OCI-M1 (cell line): ENCODE measurements at places on chromosomes 4 and X.
A peak's percentile ranks its signal among the peaks of the same experiment; 100 is the strongest.

DNA sequence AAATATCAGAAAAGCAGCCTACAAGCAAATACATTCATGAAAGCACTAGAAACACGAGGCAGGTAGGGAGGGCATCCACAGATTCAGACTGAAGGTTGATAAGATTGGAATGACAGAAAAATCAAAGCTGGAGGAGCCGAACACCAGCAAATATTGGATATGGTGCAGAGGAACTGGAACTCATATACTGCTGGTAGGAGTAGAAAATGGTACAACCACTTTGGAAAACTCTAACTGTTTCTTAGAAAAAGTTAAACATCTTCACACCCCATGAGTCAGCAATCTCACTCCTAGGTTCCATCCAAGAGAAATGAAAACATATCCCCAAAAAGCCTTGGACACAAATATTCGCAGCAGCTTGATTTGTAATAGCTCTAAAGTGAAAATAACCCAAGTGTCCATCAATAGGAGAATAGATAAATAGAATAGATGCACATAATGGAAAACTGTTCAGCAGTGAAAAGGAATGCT, 27.1 kb downstream of the CD99L2 start:
- DNase-seq, result peak; percentile 28

- DNase-seq, result peak; percentile 92
These were observed 32.7 kb upstream of the CASK start for GRCh38 chrX:41956027-41956426.

DNA sequence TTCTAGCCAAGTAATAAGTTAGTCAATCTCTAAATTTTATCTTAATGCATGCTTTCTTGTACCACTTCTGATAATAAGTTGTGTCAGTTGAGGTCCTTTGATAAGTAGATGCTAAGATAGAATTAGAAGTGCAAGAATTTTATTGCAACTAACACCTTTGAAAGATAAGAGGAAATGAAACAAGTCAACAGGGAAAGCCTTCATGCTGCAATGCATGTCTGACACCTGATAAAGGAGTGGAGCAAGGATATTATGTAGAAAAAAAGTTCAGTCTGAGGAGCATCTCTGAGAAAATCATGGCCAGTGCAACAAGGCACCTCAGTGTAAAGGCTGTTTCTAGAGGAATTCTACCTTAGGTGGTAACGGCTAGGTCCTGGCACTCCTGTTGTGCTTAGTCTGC, 210.7 kb upstream of the PPP1R2C start:
- DNase-seq, result no peak

DNA sequence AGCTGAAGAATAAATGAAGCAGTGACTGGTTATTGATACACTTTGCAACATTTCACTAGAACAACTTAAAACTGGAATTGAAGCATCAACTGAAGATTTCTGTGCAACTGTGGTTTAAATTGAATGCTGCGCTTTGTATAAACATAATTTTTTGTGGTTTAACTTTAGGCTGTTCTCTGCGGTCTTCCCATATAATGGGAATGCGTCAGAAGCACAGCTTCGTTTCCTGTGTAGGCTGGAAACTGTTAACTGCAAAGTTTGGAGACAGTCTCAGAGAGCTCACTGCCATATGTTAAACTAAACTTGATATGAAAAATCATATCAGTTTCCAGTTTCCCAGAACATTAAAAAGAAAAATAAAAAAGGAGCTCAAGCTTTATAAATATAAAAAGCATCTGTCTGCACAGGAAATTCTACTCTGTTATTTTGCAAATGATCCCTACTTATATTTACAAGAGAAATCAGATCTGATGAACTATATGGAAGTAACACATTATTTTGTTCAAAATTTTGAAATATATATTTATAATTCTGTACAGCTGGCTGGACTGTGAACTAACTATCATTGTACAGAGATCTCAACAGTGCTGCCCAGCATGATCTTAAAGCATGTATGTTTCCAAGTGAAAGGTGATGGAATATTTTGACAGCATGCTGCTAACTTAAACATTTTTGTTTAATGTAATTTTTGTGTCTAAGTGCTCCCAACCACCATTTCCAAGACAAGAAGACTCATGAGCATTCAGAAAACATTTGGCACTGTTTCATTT, 139.9 kb downstream of the NDST3 start:
- DNase-seq, result no peak

DNA sequence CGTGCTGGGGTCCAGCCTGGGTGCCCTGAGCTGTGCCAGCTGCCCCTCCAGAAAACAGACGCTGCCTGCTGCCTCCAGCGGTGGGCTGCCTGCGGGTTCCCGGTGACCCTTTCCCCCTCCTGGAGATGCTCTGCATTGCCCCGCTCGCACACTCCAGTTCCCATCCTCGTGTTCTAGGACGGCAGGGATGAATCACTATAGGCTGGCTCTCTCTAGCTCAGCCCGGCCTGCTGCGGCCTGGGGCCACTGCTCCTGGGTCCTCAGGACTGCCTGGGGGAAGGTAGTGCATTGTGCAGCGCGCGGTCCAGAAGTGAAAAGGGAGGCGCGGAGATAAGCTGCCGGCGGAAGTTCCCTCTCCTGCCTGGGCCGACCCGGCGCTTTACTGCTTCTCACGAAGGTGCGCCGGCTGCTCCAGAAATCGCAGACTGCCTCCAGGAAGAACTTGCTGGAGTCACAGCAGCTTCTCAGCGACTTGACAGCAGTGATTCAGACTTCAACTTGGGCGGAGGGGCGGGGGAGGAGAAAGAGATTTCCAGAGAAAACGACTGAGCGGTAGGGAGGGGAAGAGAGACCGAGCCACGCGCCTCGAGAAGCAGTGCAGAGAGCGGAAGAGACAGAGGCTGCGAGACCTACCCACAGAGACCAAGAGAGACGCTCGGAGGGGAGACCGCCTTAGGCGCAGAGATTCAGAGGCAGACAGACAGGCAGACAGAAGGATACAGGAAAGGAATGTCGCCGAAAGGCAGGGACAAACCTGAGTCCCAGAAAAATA, 6.7 kb upstream of the MSX1 start:
- DNase-seq, result no peak

DNA sequence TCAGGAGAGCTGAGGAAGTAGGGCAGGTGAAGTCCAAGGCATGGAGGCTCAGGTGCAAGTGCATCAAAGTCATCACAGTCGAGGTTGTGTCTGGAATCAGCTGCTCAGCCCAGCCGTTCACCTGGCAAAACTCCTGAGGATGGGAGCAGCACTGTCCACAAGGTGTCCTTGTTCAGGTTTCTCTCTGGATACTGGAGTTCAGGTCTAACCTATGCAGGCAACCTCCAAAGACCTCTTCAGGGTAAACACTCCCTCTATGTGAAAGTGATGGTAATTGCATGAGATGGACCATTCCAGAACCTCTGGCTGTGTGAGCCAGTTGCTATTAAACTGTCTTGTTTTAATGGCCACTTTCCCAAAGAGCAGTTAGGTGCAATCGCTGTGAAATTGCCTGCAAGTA, 120.2 kb upstream of the PSAPL1 start:
- DNase-seq, result no peak

DNA sequence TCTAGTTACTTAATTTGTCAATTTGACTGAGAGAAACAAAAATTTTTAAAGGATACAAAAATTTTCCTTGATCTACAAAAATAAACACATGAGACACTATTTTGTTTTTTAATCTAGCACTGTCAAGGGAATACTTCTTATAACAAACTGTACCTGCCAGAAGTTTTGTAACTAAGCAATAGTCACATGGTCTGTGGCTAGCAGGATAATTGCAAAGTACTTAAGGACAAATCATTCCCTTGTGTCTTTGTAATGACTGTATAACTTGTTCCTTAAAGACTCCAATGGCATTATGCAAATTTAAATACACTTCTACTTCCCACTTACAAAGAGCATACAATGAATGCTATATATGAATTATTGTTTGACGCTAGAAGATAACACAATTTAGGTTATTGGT, 25.1 kb upstream of the ANK2 start:
- DNase-seq, result no peak

DNA sequence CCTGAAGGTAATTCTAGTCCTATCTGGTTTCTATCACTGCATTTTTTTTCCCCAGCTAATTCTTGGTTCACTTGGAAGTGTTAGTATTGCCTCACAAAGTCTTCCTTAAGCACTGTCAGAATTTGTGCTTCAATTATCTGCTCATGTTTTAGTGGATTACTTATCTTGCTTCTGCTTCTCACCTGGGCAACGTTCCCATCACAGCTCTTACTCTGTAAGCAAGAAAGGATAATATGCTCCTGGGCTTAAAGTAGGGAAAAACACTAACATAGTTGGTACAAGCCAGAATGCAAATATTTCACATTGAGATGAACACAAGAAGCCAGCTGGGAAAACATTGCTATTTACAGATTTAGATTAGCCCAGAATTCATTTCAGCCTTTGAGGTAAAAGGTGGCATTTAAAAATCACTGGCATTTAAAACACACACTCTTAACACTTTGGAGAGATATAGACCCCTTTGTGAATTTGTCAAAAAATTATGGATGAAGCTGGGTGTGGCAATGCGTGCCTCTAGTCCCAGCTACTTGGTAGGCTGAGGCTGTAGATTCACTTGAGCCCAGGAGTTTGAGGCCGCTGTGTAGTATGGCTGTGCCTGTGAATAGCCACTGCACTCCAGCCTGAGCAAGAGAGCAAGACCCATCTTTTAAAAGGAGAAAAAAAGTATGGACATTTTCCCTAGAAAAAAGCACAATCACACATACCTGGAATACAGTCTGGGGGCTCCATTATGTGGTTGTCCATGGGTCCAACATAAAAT, 6.6 kb upstream of the PTPN13 start:
- no peak for DNase-seq

GRCh38 chr4:29553846-29554245, 1166.3 kb upstream of the PCDH7 start:
- DNase-seq, result no peak

- DNase-seq, result no peak
These were observed 6.9 kb downstream of the LSM6 start for GRCh38 chr4:146182443-146182842.

GRCh38 chr4:140497747-140498636, at the start of gene MGAT4D:
Gene MGAT4D, minus strand, starts transcription at chr4:140498293. Its CDS starts 71 bp downstream, at chr4:140498222.
- no peak for DNase-seq

GRCh38 chr4:144894573-144894972, 203.4 kb downstream of the ANAPC10 start:
- DNase-seq, result peak; percentile 79

GRCh38 chrX:55579115-55579514, 44.1 kb upstream of the FOXR2 start:
- no peak for DNase-seq

DNA sequence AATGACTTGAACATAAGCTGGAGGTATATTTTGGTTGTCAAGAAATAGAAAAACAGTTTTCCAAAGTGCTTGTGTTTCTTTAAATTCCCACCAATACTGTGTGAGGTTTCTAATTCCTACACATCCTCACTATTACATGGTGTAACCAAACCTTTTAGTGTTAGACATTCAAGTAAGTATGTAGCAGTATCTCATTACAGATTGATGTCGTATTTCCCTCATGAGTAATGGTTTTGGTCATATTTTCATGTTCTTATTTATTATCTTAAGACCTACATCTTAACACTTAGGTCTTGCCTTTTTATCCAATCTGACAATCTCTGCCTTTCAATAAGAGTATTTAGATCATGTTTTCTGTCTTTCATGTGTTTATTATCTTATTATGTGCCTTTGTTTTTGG, 253.7 kb upstream of the ANXA10 start:
- no peak for DNase-seq

GRCh38 chr4:73883306-73883705, 14.1 kb downstream of the CXCL1 start:
- DNase-seq, result no peak

DNA sequence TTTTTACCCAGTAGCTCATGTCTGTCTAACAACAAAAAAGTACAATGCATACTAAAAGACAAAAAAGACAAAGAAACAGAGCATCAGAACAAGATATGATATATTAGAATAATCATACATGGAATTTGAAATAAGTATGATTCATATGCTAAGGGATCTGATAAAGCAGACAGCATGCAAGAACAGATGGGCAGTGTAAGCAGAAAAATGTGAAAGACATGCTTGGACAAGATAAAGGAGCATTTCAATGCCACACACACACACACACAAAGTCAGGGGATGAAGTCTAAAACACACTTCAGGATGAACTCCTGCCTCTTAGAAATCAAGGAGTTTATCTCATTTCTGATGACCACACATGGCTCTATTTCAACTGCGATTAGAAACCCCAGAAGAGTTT, 649.6 kb upstream of the NDST4 start:
- no peak for DNase-seq

GRCh38 chr4:176054942-176055341, 10.7 kb upstream of the WDR17 start:
- DNase-seq, result peak; percentile 60

GRCh38 chr4:19472666-19473065, 779.0 kb upstream of the SLIT2 start:
- DNase-seq, result no peak

- DNase-seq, result no peak
These were observed 5.4 kb upstream of the ZXDA start for GRCh38 chrX:57915680-57916079.

- peak; percentile 88 for DNase-seq
These were observed at the start of gene CXXC4 for GRCh38 chr4:104494822-104495559. Gene CXXC4, minus strand, starts transcription at chr4:104494894. Its CDS starts 3,092 bp downstream, at chr4:104491802.

DNA sequence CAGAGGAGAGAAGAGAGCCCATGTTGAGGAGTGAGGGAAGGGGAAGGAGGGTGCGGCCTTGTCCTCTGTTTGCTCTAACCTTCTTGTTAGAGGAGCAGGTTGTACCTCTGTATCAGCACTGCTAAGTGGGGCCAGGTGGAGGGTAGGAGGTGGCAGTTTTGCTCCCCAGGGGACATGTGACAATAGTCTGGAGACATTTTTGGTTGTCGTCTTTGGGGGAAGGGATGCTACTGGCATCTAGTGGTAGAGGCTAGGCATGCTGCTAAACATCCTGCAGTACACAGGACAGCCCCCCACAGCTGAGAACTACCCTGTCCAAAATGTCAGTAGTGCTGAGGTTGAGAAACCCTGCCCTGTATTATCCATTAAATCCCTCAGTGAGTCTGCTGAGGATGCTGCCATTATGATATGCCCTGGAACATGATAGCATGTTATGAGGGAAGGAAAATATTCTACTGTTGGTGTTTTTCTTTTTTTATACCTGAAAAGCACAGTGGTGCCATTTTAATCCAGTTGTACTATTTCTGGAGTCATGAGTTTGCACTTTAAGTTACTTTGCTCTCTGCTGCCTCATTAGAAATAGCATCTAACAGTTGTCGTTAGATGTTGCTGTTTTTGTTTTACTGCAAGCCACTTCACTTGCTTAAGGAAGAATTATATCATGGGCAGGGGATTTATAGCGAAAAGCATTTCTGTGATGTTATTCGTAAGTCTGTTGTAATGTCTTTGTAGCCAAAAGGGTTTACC, 90.6 kb downstream of the LRP2BP start:
- DNase-seq, result peak; percentile 64

GRCh38 chr4:141686879-141687278, 50.5 kb downstream of the IL15 start:
- no peak for DNase-seq

DNA sequence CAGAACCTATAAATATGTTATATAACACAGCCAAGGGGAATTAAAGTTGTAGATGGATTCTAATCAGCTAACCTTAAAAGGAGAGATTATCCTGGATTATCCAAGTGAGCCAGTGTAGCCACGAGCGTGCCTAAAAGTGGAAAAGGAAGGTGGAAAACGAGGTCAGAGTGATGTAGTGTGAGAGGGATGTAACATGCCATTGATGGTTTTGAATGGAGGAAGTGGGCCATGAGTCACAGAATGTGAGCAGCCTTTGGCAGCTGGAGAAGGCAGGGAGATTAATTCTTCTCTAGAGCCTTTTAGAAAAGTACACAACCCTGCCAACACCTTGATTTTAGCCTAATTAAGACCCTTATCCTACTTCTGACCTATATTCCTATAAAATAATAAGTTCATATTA, 149.1 kb downstream of the SLC39A8 start:
- no peak for DNase-seq
